IPS DF 6.9 (cell line): ENCODE measurements at places on chromosomes 6 and 20.

DNA sequence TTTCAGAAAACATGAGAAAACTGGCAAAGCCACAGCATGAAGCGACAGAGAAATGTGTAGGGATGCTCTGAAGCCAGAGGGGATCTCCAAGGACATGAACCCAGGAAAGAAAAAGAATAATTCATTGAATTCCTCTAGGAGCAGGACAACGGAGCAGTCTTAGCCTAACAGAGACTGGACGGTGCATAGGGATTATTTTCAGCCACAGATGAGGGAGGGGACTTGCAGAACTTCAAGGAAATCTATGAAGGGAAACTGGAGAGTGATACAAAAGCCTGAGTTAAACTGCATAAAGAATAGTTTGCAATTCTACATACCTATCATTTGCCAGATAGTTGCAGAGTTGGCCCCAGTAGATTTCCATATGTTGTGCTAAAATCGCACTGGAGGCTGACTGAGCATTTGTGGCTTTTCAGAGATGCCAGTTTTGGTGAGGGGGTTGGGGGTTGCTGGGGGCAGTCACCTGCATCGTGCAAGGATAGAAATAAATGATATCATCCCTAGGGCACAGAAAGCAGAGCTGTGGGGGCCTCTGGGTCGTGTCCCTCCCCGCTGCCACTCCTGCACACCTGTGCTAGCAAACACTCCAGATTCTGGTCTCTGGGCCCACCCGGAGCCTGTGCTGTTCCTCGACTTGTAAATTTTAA lies 443.2 kb upstream of the JARID2 start:
- DNase-seq, result no peak

GRCh38 chr6:80480421-80481157 lies 374.1 kb downstream of the BCKDHB start:
- no peak for DNase-seq

DNA sequence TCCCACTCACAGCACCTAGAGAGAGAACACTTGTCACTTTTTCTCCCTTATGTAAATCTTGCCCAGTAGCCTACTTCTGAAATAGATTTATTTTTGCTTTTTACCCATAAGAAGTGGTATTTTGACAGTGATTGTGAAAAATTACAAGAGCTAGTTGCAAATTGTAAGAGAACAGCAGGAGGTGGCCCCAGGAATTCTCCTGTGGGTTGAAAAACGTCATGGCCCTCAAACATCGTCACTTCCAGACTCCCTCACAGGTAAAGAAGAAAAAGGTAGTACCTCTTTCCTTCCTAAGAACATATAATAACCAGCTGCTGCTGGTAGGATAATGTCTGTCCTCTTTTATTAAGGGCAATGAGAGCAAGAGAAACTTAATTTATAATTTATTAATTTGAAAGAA lies 69.5 kb upstream of the LAMP5 start:
- no peak for DNase-seq

DNA sequence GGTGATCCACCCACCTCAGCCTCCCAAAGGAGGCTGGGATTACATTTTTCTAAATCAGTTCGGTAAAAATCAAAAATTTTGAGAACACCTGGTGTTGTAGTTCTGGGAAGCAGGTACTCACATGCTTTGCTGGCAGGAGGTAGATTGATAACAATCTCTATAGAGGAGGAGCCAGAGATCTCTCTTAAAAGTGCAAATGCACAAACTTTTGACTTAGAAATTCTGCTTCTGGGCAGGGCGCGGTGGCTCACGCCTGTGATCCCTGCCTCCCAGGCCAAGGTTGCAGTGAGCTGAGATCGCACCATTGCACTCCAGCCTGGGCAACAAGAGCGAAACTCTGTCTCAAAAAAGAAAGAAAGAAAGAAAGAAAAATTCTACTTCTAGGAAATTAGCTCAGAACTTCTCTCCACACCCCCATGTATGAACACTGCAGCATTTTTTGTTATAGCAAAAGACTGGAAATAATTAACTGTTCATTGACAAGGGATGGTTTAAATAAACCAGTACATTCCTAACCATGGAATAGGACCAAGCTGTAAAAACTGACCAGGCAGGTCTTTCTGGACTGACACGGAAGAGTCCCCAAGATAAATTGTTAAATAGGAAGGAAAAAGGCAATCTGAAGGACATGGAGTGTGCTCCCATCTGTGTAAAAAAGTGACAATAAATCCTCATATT lies 14.4 kb upstream of the TRIB3 start:
- no peak for DNase-seq

DNA sequence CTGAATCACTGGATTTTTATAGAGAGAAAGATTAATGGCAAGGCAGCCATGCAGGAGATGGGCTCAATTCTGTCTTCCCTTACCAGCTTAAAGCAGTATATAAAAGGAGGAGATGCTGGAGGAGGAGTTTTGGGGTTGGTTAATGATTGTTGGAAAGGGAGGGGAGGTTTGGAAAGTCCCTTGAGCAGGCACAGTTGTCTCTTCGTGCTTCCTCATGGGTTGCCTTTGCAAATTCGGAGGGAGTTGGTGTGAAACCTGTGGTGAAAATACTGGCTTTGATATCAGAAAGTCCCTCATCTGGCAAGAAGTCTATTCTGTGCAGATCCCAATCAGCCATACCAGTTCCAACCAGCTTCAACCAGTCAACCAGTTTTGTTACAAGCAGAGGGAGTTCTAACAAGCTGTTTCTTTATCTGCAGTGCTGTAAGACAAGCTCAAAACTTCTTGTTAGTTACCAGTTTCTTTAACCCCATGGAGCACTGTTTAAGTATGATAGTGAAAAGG lies 107.0 kb downstream of the HIVEP1 start:
- no peak for DNase-seq

- DNase-seq, result no peak
Observed at GRCh38 chr6:108961985-108962384, 113.8 kb downstream of the ARMC2 start.
